CD4-positive, alpha-beta T cell treated with Interleukin-4 for 4 hours (primary cell): ENCODE measurements at places on chromosomes 4 and X.
A peak's percentile ranks its signal among the peaks of the same experiment; 100 is the strongest.

DNA sequence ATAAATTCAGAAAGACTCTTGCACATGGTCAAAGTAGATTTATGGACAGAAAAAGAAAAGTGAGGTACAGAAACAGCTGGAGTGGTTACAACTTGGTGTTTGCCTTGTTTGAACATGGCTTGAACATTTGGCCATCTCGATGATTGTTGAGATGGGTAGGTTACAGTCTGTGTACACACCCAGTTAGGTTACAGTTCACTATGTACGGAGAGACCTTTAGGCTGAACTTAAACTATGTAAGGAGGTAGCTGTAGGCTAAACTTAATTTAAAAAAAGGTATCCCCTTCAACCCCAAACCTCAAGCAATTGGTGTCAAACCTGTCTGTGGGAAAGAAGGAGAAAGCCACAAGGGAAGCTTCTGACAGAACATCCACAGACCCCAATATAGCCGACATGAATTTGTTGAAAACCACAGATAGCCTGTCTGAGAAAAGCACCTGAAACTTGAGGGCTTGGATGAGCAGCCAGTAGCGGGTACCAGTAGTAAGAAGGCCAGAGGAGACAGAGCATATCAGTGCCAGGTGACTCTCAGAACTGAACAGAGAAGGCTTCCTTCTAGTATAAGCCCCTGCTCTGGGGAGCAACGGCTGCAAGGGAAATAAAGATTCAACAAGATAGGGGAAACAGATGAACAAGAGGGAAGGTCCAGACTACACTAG lies 247.9 kb upstream of the GALNTL6 start:
- DNase-seq, result no peak

DNA sequence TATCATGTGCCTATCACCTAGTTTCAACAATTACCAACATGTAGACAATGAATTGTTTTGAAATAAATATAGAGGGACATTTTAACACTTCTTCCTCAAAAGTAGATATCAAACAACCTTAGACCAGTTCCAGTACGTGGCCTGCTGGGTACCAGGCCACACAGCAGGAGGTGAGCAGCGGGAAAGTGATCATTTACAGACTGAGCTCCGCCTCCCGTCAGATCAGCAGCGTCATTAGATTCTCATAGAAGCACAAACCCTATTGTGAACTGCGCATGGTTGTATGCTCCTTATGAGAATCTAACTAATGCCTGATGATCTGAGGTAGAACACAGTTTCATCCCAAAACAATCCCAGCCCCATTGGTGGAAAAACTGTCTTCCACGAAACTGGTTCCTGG lies 6.5 kb downstream of the BBS7 start:
- DNase-seq, result no peak

- no peak for DNase-seq
These were observed 97.6 kb upstream of the ANXA3 start for GRCh38 chr4:78454016-78454415.

DNA sequence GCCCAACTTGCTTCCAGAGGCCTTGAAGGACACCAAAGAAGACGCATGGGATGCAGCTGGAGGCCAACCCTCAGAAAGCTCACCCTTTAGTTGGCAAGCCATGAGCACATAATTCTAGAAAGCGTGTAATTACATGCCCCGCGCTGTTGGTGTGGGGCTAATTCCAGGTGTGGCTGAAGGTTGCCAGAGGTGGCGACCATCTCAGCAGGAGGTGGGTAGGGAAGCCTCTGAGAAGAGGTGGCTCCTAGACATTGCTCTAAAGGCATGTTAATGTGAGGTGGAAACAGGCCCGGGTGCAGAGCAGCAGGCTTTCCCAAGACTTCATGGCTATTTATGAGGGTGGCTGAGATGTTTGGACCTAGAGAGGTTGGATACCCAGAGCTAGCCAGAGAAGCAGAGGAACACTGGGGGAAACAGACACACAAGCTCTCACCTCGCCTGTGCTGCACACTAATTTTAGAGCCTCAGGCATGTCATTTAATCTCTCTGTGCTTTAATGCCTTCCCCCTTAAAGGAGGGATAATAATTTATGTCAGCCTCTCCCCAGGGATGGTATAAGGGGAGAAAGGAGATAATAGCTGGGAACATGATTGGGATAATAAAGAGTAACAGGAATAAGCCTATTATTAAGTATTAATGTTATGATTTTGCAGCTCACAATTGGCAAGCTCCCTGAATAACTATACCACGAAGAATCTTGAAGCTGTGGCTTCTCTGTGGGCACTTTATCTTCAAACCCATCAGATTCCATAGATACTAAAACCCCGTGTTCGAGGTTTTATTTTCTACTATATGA lies 60.0 kb upstream of the HELT start:
- DNase-seq, result no peak

- no peak for DNase-seq
These were observed 38.6 kb downstream of the EVC start for GRCh38 chr4:5749568-5749967.

DNA sequence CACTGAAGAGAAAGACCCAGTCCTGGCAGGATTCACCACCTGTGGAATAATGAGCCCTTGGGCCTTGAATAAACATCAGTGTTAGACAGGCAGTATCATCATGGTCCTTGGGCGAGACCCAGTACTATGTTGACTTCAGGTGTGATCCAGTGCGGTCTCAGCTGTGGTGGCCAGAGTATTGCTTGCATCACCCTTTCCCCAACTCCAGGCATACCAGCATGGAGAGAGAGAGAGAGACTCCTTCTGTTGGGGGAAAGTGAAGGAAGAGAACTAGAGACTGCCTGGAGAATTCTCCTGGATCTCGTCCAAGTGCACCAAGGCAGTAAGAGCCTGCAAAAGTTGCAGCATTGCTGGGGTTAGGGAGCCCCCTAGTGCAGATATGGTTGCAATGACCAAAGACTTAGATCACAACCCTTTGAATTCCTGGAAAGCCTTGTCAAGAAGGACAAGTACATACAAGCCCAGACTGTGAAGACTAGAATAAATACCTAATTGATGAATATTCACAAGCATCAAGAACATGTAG lies 61.1 kb upstream of the VAMP7 start:
- peak; percentile 28 for DNase-seq

- DNase-seq, result no peak
These were observed 10.6 kb upstream of the PUDP start for GRCh38 chrX:7158468-7158990.

DNA sequence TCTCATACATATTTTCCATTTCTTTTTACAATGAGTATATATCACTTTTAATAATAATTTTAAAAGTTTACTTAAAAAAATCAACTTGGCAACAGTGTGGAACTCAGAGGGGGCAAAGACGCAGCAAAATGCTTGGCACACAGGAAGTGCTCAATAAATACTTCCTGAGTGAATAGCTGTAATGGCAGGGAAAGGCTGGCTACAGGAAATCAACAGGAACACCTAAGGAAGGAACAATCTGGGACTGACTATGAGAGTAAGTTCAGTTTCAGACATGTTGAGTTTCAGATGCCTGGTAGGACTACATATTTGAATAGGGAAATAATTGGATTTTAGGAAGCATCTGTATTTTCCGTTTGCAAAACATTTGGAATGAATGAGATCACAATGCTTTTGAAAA lies 137.6 kb downstream of the SCLT1 start:
- no peak for DNase-seq

- no peak for DNase-seq
These were observed 605.2 kb upstream of the NR3C2 start for GRCh38 chr4:149047368-149047767.

- no peak for DNase-seq
These were observed 31.2 kb downstream of the RPS6KA6 start for GRCh38 chrX:84156821-84157220.

GRCh38 chr4:163166041-163166579 lies 580 bp downstream of the NAF1 start:
- peak; percentile 40 for DNase-seq

DNA sequence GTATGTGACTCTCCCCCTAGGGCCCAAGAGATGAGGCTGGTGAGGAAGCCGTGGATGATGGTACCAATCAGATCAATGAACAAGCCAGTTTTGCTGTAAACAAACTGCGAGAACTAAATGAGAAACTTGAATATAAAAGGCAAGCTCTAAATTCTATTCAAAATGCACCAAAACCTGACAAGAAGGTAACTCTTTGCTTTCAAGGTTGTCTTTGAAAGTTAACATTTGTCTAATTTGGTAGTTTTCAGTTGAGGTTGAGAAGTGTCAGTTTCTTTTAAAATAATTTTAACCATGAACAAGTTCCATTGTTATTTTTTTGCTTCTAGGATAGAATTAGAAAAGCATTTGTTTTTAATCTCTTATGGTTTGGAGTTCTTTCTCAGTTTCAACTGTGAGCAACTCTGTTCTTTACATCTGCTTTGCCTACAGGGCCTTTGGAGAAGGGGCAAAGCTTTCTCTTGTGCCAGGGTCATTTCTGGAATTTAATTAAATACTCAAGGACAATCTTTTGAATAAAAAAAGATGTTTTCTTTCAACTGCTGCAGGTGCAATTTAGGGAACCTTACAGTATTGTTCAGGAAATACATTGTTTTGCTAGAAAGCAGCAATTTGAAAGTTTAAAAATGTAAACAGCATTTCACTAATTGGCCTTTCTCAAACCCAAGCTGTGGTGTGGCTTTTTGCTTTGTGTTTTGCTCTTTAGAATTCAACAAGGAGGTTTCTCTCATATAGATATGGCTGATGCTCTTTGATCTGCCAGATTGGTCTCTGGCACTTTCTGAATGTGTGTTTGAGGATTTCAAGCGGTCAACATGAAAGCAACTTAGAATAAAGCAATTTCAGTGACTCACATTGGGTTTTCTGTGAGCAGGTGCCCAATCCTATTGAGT lies 62.9 kb downstream of the LRP2BP start:
- DNase-seq, result no peak

DNA sequence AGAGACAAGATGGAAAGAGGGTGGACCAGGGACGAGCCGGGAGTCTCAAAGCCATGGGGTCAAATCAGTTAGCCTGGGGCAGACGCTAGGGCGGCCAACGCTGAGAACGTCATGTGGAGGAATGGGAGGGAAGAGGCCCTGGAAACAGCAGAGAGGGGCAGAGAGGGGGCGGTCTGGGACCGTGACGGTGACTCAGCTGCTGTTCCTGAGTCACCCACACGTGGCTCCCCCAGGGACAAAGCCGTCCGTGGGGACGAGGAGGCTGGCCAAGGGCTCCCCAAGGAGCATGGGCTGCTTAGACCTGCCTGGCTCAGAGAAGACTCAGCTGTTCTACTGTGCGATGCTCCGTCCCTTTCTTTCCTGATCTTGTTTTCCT lies 108.4 kb upstream of the LRPAP1 start:
- no peak for DNase-seq

DNA sequence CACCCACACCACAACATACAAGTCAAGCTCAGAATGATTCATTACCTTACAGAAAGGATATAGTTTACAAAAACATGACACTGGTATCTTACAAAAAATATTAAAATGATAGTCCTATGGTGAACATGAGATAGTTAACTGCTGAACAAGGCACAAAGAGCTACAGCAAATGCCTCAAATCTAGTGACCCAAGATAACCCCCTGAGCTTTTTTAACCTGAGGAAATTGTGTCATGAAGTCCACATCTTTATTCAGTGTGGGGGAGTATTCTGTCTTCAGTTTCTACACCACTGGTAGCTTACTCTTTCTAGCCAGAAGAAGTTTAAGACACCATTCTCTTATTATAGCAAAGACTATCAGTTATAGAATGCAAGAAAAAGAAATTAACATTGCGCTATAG lies 218.7 kb downstream of the MAPK10 start:
- no peak for DNase-seq

DNA sequence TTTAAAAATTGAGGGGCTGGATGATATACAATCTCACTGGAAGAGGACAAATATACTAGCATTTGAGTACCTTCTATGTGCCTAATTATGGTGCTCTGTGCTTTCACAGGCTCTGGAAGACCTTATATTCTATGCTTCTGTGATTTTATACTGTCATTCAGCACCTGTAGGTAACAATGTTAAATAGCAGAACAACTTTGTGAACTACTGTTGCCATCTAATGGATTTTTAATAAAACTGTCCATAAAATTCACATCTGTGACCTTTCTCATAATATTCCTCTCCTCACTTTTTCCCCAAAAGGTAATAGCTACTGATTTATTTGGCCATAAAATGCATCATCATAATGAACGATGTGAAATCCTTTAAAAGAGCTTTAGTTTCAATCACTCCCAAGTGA lies 21.9 kb downstream of the POU3F4 start:
- no peak for DNase-seq

DNA sequence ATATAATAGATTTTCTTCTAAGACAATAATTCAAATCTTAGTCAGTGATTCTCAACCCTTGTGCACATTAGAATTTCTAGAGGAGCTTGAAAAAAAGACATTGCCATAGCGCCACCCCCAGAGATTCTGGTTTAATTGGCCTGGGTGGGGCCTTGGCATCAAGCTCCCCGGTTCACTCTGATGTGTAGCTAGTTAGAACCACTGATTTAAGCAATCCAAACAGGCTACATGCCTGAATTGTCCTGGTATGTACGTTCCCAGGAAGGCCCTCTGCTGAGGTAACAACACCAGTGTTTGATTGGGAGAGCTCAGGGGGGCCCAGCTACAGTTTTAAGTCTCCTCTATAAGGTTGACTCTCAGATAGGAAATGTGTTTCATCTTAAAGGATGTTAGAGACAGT lies 1.3 kb upstream of the ATP10D start:
- no peak for DNase-seq

- DNase-seq, result no peak
These were observed 1142.2 kb downstream of the C4orf33 start for GRCh38 chr4:130238121-130238520.

DNA sequence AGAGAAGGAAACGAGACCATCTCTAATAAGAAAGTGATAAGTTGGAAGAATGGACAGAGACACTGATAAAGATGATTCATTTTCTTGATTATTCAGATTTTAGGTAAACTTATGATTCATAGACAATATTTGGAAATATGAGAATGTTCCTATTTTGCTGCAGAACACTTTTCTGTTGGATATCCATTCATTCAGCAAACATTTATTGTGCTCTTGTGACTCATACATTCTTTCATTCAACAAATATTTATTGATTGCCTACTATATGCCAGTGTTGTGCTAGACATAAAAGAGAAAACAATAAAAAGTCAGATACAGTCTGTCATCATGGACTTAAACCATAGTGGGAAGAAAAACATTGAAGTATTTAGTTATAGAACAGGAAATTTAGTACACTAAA lies 1232.0 kb downstream of the STIM2 start:
- DNase-seq, result no peak

- no peak for DNase-seq
These were observed 734 bp downstream of the STOX2 start for GRCh38 chr4:183905593-183906488.

- DNase-seq, result no peak
These were observed 257.7 kb downstream of the THOC2 start for GRCh38 chrX:123475068-123475724.
